ENCODE measurements at places on chromosomes 12 and 14.

GRCh38 chr14:103528587-103529382, at the start of gene TRMT61A:
Gene TRMT61A (plus strand): TSS chr14:103529196. CDS start chr14:103529979, 783 bp downstream.
- peak; percentile 63 for DNase-seq

- no peak for DNase-seq
Observed at GRCh38 chr12:125577334-125577733, 512.1 kb downstream of the AACS start.

GRCh38 chr12:90261283-90261682, 552.6 kb upstream of the ATP2B1 start:
- no peak for DNase-seq

DNA sequence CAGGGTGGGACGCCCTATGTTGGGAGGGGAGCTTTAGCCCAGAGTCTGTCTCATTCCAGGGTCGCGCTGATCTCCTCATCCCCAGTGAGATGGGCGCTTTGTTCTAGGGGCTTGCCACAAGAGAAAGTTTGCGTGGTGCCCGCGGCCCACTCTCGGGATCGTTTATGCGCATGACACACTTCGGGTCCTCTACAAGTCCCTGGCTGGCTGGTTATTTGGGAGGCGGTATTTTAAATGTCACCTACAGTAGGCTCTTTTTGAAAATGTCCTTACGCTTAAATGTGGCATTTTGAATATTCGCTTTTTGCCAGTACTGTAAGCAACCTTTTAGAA, 541 bp downstream of the GOLT1B start:
- peak; percentile 2 for DNase-seq

DNA sequence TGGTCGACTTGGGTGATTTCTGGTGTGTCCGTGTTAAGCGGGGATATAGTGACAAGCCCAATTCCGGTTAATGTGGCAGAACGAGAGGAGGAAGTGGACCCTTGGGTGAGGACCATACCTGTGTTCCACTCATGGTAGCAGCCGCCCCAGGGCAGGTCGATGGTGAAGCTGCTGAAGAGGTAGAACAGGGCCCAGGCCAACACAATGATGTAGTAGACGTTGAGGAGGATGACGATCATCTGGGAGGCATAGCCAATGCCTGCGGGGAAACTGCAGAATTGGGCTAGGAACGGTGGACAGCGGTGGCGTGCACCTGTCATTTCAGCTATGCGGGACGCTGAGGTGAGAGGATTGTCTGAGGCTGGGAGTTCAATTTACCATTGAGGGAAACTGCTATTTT, 20.1 kb downstream of the SLC6A13 start:
- DNase-seq = no peak

GRCh38 chr12:28424965-28425364, 234.7 kb downstream of the CCDC91 start:
- DNase-seq = no peak
